ENCODE measurements at places on chromosomes 12 and 14.

- DNase-seq, result no peak
Measured at GRCh38 chr12:123034865-123035264, 54.4 kb downstream of the ARL6IP4 start.

DNA sequence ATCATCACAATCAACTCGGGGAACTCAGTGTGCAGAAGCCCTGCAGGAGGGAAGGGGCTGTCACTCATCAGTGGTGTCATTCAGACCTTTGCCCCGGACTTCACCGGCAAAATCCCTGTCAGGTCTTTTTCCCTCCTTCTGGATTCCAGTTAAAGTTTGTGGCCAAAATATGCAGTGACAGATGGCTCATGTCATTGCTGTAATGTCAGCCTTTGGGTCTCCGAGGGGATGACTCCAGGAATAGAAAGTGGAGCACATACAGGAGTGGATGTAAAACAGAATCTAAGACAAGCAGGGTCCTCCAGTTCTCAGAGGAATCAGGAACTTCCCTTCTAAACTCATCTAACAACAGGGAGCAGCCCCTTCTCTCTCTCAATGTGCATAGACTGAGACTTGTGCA, 130.3 kb upstream of the RASSF8 start:
- no peak for DNase-seq

DNA sequence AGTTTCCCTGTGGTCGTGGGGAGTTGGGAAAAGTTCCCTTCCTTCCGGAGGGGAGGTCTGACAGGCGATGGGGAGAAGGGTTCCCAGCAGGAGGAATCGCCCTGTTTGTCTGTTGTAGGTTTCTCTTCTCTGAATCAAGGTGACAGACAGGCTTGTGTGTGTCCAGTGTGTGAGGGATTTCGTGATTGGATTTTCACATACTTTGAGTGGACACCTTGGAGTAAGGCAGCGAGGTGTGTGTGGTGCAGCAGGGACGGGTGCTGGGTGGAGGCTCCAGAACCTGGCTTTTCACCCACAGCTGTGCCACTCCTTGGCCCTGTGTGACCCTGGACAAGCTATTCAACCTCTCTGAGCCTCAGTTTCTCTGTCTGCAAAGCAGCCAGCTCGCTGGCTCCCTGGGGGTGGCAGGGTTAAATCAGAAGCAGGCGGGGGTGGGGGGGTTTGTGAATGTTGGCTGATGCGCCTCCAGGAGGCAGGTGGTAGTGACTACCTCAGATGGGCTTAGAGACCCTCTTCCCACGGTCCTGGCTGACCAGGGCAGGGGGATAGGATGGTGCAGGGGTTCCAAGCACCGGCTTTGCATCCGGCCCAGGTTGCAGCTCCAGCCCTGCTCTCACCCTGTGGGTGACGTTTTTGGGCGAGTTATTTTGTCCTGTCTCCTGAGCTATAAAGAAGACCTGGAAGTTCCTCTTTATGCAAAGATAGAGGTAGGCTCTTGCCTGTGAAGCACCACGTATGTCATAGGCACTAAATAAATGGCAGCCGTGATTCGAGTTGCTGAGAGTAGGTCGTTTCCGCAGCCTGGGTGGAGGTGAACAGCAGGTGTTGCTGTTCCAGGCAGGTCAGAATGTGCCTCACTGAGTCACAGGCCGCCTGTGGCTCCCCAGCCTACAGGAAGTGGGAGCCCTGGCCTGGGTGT, 679 bp downstream of the BDKRB2 start:
- DNase-seq, result no peak

- DNase-seq, result no peak
Measured at GRCh38 chr12:43362910-43363694, 188.9 kb downstream of the ADAMTS20 start.

GRCh38 chr12:51851413-51852124, 3.1 kb upstream of the FIGNL2 start:
- DNase-seq, result no peak

DNA sequence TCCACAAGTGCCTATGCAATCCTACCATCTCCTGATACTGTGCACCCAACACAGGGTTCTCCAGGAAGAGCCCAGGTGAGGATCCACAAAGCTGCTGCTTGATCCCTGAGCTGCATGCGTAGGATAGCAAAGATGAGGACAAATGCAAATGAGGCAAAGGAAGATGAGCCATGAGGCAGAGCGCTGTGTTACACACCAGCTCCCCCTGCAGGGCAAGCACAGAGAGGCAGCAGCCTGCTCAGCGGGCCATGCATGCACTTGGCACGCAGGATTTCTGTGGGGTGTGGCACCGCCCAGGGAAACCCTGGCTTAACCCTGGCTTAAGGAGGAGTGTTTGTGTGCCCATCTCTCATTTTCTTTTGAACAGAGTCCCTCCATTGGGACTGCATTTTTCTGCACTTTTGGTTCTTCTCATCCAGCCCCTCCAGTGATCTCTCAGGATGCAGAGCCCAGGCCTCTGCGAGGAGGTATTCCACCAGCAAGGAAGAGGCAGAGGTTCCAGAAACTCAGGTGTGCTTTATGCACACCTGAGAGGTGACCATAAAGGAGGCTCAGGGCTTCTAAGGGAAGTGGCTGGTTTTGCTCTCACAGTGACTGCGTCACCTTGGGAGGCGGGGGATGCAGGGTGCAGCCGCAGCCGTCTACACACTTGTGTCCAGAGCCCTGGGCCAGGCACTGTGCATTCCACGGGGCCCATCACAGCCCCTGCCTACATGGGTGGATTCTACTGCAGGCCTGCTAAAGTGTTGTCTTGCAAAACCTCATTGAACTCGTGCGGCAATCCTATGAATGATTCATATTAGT, 973.3 kb upstream of the TMEM132C start:
- DNase-seq, result peak; percentile 19

DNA sequence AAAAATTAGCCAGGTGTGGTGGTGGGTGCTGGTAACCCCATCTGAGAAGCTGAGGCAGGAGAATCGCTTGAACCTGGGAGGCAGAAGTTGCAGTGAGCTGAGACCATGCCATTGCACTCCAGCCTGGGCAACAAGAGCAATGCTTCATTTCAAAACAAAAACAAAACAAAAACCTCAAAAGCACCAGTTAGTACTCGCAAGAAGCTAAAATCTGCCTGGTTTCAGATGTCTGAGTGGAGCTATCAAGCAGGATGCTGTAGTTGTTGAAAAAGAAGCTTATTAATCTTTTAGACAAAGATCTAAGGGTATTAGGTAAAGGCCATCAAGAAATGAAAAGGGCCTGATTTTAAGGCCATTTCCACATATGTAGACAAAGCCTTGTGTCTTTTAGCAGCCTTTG, 50.9 kb downstream of the SUPT16H start:
- DNase-seq, result no peak
